ENCODE measurements at places on chromosomes 3 and 15.

- no peak for DNase-seq
Measured at GRCh38 chr3:156819842-156820691, 6.1 kb upstream of the LEKR1 start.

GRCh38 chr3:161822291-161822690 lies 325.7 kb downstream of the OTOL1 start:
- peak; percentile 14 for DNase-seq

GRCh38 chr3:72519946-72520604 lies 328.2 kb downstream of the SHQ1 start:
- no peak for DNase-seq

GRCh38 chr15:42891569-42891968 lies 29.0 kb downstream of the TTBK2 start:
- no peak for DNase-seq

- no peak for DNase-seq
Measured at GRCh38 chr3:57971975-57972374, 36.2 kb upstream of the FLNB start.

- DNase-seq: no peak
Measured at GRCh38 chr3:67619991-67620390, 34.4 kb downstream of the SUCLG2 start.

DNA sequence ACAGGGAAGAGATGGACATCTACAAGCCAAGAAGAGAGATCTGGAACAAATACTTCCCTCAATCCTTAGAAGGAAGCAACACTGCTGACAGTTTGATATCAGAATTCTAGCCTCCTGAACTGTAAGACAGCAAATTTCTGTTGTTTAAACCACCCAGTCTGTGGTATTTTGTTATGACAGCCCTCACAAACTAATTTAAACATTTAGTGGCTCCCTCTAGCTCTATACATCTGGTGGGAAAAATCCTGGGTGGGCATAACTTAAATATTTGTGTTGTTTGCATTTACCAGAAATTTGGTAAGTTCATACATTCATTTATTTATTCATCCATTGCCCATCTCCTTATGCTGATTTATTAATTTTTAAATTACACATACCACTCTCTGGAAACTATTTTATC lies 62.5 kb upstream of the GSK3B start:
- DNase-seq: no peak

DNA sequence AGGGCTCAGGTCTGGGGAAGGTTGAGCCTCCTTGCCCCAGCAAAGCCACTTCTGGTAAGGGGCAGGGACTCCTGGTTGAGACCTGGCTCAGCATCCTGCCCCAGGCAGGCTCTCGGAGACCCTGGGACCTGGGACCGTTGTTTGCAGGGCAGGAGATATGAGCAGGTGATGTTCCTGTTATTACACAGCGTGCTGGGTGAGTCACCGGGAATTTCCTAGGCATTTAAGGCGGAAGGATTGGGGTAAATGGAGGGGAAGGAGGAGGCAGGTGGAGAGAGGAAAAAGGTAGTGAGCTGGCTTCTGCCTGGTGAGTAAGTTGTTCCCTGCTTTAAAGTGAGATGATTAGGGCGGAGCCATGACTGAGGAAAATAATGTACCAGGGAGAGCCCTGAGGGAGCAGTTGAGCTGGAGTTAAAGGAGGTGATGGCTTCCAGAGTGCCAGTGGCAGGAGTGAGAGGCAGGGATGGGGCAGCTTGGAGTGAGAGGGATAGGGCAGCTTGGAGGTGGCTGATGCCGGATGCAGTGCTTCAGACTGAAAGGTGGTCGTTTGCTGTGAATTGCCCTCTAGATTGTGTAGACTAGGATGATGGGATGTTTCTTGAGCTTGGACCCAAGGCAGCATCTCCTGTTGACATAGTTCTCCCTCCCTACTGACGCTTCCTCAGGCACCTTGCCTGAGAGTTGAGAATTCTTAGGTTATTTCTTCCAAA lies 79.4 kb downstream of the AAGAB start:
- DNase-seq: no peak

GRCh38 chr3:193344486-193344885 lies 34.1 kb downstream of the ATP13A5 start:
- peak; percentile 38 for DNase-seq

- DNase-seq: no peak
Measured at GRCh38 chr15:83959477-83959876, 276.1 kb upstream of the GOLGA6L4 start.

- no peak for DNase-seq
Measured at GRCh38 chr3:95627697-95628096, 1186.7 kb upstream of the EPHA6 start.

GRCh38 chr3:57383406-57383805 lies 90.9 kb upstream of the ASB14 start:
- DNase-seq: no peak

DNA sequence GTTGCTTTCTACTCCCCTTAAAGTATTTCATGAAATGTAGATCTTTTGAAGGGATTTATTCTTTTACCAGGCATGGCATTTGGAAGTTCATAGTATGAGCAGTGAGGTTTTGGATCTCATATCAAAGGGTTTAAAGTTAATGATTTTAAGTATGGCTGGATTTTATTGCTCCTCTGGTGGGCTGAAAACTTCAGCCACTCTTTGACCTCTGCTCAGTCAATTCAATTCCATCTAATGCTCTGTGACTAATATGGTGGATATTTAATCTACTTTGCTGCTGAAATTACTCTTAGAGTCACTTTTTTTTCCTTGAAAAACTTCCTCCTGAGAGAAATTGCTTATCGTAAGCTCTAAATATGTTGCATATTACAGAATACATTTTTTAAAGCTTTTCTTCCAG lies 218.6 kb downstream of the NR2F2 start:
- no peak for DNase-seq

DNA sequence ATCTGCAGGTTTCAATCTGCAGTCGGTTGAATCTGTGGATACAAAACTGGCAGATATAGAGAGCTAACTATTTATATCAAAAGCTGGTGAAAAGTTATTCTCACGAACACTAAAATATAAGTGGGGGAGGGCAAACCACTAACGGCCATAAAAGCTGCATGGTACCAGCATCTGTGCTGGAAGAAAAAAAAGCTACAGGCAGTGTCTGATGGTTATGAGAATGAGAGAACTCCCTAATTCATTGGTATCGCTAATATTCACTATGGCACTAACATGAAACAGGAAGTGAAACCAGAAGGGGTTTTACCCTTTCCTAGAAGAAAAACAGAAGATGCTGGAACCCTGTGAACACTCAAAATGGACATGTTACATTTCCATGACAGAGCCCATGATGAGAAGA lies 15.9 kb downstream of the CEP70 start:
- no peak for DNase-seq

- no peak for DNase-seq
Measured at GRCh38 chr3:42120866-42121265, 29.7 kb downstream of the TRAK1 start.

- no peak for DNase-seq
Measured at GRCh38 chr3:182917134-182917533, 63.2 kb downstream of the DCUN1D1 start.

DNA sequence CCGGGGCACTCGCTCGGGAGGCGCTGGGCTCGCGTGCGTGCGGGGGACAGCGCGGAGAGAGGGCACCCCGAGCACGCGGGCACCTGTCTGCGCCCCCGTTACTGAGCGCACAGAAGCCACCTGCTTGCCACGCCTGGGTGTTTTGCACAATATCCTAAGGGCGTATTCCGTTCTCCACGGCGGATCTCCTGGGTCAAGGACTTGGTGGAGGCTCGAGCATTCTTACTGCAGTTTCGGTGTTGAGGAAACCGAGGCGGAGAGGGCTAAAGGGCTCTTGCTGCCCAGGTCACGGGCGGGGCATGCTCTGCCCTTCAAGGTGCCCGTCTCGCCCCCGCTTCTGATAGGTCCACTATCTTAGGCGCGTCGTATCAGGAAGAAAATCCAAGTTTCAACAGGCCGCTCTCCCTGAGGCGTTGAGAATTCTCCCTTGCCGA lies 526 bp downstream of the GPD1L start:
- peak; percentile 40 for DNase-seq

GRCh38 chr15:60413231-60413824 lies 15.5 kb upstream of the ANXA2 start:
- DNase-seq: no peak

DNA sequence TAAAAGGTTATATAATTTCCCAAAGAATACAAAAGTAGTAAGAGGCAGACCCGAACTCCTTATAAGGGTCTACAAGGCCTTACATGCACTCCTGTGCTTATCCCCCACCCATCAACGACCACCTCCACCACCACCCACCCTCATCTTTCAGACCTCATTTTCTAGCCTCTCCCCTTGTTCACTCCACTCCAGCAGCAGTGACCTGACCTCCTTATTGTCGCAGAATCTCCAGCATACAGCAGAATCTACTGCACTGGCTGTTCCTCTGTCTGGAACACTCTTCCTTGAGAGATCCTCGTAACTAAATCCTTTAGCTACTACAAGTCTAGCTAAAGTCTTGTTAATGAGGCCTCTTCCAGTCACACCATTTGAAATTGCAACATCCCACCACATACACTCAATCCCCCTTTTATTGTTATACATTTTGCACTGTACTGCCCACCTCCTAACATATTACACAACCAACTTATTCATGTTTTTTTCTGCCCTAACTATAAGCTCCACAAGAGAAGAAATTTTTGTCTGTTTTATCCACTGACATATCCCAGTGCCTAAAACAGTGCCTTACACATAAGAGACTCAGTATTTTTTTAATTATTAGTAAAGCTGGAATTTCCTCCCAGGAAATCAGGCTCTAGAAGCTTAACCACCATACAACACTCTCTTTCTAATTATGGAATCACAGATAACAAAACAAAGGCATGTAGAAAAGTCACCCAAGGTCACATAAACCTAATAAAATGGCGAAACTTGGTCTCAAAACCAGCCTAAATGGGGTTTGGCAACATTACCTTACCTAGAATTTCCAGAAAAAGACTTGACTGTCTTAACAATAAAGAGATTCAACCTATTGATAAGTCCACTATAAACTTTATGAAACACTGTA lies 40.2 kb downstream of the ZNF148 start:
- no peak for DNase-seq

GRCh38 chr15:77201665-77202064 lies 130.8 kb upstream of the TSPAN3 start:
- DNase-seq: no peak

GRCh38 chr3:167675848-167676247 lies 22.1 kb upstream of the WDR49 start:
- no peak for DNase-seq

- DNase-seq: no peak
Measured at GRCh38 chr3:162262129-162262528, 765.5 kb downstream of the OTOL1 start.

- DNase-seq: no peak
Measured at GRCh38 chr3:36501616-36502015, 121.3 kb downstream of the STAC start.

DNA sequence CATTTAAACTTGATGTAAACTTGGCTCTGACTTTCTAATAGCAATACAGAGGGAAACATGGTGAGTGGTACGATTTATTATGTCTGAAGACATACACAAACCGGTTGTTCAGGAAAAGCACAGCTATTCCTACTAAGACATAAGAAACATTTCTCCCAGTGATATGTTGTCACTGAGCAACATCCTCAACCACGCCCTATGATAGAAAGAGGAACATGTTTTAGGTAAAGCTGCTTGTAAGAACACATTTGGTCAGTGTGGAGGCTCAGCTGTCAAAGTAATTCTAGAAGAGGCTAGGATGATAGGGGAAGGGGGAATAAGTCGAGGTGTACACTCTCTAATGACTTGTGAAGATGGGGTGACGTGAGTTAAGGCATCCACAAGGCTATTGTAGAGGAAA lies 42.7 kb upstream of the B3GNT5 start:
- no peak for DNase-seq

DNA sequence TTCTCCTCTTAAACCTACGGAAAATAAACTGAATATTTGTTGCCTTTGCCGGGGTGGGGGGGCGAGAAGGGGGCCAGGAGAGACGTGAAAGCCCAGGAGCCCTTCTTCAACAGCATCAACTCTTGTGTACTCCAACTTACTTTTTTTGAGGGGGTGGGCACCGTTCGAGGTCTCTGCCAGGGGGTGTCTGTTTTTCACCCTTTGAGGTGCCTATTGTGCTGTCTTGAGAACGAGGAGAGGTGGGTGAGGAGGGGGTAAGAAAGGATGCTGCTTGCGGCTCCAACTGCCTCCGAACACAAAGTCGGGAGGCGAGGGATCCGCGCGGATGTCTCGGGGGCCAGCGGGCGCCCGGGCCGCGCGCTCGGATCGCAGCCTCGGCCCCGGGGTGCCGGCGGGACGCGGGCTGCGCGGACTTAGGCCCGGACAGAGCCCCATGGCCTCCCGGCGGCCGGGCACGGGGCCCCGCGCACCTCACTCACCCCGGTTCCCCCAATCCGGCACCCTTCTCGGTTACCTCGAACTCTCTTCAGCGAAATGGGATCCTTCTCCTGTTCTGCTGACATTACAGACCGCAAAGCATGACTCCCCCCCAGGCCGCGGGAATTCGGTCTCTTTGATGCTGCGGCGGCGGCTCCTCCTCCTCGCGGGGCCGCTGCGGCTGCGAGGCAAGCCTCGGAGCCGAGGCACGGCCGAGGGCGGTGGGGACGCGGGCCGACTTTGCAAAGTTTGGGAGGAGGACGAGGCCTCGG lies 650 bp downstream of the PYGO1 start:
- DNase-seq: peak; percentile 9

GRCh38 chr3:19155375-19155774 lies 7.1 kb downstream of the KCNH8 start:
- peak; percentile 56 for DNase-seq

DNA sequence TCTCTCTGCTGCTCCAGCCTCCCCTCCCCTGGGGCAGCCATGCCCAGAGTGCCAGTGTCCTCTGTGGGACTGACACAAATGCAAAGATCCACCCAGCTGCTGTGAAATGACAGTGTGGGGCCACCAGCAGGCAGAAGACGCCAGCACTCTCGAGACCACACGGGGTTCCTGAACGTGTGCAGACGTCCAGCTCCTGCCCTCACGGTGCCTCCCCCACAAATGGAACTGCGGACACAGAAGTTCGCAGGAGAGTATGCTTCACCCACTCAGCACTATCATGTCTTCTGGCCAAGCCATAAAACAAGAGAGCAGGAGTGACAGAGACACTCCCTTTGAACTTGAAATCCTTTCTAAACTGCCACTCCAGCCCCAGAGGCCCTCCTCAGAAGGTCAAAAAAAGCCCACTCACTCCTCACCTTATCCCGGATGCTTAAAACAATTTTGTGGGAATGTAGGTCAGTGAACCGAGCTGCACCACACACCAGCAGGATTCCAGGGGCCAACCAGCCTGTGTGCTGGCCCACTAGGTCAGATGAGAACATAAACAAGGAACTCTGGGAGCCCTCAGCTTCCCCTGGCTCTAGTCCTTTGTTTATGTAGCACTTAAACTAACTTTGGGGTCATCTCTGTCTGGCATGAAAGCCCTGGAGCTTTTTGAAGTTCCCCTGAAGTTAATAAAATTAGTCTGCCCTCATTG lies 112.6 kb downstream of the DNAJB8 start:
- no peak for DNase-seq

GRCh38 chr3:139358841-139359562 lies 15.2 kb downstream of the MRPS22 start:
- peak; percentile 22 for DNase-seq

GRCh38 chr3:57826245-57826951 lies 70.3 kb downstream of the SLMAP start:
- DNase-seq: no peak
